HepG2 (cell line): ENCODE measurements at places on chromosomes 12 and 14.

- DNase-seq = no peak
Measured at GRCh38 chr12:920676-921075, 28.8 kb downstream of the RAD52 start.

DNA sequence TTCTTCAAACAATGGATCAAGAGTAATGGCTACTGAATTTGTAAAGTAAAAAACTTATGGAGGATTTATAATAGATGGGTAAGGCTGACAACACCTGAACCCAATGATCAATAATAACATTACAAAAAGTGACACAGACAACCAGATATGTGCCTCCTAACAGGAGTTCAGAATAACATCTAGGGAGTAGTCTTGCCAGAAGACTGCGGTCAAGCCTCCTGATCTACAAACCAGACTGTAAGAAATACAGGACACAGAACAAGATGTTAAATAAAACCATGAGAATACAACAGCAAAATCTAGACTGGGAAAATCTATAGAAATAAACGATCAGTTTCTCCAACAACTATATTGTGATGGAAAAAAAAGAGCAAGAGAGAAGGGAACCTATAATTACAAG lies 262.6 kb upstream of the TMTC1 start:
- DNase-seq = no peak

- no peak for DNase-seq
Measured at GRCh38 chr14:52919971-52920370, 30.9 kb downstream of the FERMT2 start.

DNA sequence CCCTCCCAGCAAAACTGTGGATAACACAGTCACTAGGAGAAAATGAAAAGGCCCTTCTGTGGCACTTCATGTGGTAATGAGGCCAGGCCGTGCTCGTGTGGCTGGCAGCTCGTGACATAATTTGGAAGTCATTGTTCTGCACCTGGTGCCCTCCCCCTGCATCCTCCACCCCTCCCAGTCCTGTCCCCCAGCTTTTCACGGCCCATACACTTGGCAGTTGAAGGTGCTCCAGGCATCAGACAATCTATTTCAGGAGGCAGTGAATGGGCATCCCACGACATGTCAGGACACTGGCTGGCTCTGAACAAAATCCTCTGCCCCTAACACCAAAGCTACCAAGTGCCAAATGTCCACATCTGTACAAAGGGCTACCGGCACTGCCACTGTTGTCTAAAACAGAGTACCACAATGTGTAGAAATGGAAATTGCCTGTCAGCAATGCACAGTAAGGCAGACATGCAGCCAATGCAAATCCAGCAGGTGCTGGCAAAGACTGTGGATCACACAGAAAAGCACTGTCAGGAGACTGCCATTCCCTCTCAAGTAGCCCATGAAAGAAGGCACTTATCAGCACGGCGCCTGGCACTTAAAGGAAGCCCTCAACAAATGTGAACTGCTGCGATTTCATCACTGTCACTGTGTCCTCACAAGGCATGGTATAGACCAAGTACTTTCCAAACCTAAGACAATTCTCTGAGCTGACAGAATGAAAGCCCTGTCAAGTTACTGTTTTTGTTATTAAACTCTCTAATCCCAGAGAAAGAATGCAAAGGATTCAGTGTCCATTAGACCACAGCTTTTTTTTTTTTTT lies 39.1 kb downstream of the CORO1C start:
- no peak for DNase-seq

- DNase-seq = no peak
Measured at GRCh38 chr12:71567537-71567936, 96.1 kb downstream of the ZFC3H1 start.

GRCh38 chr14:89881839-89882238 lies 72.7 kb downstream of the EFCAB11 start:
- no peak for DNase-seq

GRCh38 chr12:74957231-74957630 lies 252.4 kb downstream of the KCNC2 start:
- no peak for DNase-seq

GRCh38 chr12:79250186-79250585 lies 385.6 kb downstream of the SYT1 start:
- no peak for DNase-seq

- DNase-seq = no peak
Measured at GRCh38 chr14:104210817-104211195, 72.4 kb downstream of the KIF26A start.

- DNase-seq = no peak
Measured at GRCh38 chr14:22478247-22478646, 110.8 kb downstream of the DAD1 start.

- DNase-seq = no peak
Measured at GRCh38 chr12:45353944-45354343, 138.0 kb downstream of the ANO6 start.

DNA sequence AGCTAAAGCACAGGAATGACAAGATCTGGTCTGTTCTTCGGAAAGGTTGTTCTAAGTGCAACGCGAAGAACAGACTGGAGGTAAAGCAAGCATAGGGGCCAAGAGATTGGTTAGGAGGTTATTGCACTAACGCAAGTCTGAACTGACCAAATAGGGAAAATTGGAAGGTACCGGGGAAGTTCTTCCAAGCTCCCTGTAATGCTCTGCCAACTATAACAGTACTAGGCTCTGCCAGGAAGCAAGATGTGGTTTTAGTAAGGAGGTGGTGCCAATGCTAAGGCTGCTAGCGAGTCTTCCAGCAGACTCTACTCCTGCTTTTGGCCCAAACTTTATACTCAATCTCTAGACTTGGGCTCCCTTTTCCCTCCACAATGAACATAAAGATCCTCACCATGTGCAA lies 138.6 kb downstream of the PAWR start:
- no peak for DNase-seq

GRCh38 chr14:61334197-61334701 lies 12.9 kb downstream of the PRKCH start:
- DNase-seq = no peak

DNA sequence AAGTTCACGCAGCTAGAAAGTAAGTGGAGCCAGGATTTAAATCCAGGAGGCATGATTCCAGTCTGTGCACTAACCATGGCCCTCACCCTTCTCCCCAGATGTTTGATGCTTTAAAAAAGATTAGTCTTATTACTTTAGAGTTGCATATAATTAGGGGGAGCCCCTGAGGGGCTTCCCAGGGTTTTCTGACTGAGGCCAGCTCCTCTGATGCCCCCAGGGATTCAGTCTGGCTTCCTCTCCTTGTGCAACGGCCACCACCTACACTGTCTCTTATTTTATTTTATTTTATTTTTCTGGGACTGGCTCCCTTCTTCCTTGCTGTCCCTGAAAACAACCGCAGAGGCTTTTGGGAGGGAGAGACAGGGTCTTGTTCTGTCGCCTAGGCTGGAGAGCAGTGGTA lies 22.6 kb downstream of the CLSTN3 start:
- DNase-seq = no peak
